ENCODE measurements at places on chromosomes 5 and 9.

DNA sequence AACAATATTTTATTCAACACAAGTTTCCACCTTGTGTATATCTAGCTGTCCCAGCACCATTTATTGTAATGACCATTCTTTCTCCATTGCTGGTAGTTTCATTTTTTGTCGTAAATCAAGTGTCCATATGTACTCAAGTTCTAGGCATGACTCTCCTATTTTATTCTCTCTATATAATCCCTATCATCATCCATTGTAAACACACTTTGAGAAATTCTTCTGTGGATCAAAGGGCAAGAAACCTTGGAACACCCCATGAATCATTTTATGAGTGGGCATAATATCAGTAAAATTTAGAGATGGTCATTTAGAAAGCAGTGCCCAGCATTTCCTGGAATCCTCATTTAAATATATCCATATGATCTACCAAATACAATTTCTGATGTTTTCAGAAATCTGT lies 35.8 kb upstream of the SPATA31D4 start:
- no peak for DNase-seq

- no peak for DNase-seq
Observed at GRCh38 chr5:8209500-8209899, 340.6 kb downstream of the MTRR start.

DNA sequence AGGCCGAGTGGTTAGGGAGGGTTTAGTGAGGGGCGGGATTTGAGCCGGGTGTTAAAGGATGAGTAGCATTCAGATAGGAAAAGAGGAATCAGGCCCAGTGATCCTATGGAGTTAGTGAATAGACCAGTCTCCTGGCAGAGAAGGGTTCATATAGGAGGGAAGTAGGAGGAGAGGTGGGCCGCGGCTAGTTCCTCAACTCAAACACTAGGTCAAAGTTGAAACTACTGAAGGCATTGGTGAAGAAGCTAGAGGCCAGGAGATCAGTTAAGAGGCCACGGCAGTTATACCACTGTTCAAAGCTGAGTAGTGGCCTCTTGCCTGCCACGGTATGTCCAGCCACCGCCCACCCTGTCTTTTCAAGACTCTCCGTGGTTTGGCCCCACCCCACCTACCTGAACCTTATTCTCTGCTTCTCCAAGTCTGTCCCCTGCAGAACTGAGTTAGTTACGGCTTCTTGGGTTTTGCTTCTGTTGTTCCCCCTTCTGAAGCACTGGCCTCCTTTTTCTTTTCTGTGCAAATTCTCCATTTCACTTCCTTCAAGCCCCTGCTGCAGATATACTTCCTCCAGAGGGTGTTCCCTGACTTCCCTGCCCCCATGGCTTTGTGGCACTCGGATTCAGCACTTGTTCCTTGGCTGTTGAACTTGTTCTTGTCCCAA lies 1.8 kb downstream of the ZBTB34 start:
- no peak for DNase-seq

DNA sequence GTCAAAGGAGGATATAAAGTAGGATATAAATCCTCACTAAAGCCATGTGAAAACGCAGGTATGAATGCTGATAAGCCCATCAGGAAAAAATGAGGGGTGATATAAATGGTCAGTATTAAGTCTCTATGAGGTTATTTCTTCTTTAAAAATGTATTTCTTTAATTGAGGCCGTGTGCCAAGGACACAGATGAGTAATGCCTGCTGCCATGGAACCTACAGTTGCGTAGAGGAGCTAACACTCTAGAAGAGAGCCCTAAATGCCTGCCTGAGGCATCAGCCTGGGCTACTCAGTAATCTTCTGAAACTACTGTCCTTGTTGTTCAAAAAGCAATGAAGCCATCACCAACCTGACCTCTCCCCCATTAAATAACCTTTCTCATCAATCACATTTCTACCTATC lies 84.9 kb downstream of the KLHL3 start:
- no peak for DNase-seq

DNA sequence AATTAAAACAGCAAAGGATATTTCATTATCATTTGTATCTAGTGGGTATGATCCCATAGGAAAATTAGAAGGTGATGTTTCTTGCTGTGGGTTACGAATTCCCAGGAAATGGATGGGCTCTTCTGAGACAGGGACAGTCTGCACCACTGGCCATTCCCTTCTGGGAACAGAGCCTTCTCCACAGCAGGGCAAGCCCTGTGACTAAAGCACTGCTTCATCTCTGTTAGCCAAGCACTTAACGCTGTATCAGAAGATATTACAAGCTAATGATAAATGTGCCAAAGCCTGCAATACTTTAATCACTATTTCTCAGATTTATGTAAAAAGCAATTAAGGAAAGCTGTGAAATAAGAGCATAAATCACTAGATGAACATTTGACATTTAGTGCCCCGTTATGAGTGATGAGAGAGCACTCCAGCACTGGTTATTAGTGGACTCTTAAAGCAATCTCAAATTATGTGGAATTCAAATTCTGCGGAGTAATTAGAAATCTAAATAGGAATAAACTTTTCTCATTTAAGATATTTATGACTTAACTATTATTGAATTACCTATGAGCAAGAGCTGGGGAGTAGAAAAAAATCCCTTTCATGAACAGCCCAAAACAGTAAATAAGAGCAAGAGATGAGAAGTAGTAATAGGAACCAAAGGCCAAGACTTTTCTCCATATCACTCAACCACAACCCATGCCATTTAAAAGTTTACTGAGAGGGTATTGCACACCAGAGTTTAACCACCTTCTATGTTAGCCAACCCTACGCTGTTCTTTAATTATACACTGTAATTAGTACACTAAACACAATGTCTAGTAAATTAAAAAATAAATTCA lies 49.2 kb downstream of the FAM240B start:
- DNase-seq = no peak

GRCh38 chr5:61055434-61056006 lies 106.7 kb downstream of the SMIM15 start:
- no peak for DNase-seq

DNA sequence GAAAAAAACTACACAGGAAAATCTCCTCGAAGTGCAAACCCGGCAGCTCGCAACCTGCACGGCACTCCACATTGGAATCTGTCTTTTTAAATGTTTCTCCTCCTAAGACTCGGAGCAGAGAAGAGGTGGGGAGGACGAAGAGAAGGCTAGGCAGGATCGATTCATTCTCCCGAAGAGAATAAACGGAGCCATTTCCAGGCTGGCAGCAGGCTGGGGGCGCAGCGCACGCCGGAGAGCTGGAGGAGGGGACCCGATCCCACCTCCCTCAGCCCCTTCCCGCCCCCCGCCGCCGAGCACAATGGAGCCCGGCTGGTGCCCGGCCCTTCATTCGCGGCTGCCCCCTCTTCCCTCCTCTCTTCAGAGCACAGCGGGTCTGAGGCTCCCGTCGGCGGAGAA lies 628 bp downstream of the HOMER1 start:
- no peak for DNase-seq

- DNase-seq = no peak
Observed at GRCh38 chr9:12997009-12997408, 222.2 kb downstream of the LURAP1L start.

- DNase-seq = no peak
Observed at GRCh38 chr5:92758552-92758951, 822.5 kb downstream of the NR2F1-AS1 start.

- DNase-seq = no peak
Observed at GRCh38 chr5:177232761-177233160, 70.8 kb downstream of the RAB24 start.
